ENCODE measurements at places on chromosomes 7 and 10.
A peak's percentile ranks its signal among the peaks of the same experiment; 100 is the strongest.

GRCh38 chr7:155745737-155746136 lies 66.5 kb downstream of the SHH start:
- DNase-seq, result no peak

DNA sequence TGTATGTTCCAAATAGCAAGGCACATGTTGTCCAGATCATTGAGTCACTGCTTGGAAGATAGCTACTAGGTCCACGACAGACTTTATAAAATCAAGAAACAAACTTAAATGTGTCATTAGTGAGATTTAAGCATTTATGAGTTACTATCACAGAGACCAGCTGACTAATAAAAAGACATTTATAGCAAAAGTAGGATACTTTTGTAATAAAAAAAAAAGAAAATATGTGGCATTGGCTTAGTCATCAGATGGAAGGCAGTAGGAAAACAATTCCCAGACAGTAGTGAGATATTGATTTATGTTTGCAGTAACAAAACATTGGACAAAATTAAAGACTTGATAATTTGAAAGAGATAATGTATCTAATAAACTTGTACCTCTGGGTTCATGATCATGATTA lies 881.0 kb upstream of the LRRN3 start:
- no peak for DNase-seq

- DNase-seq, result no peak
Measured at GRCh38 chr7:7596176-7596575, 29.5 kb downstream of the MIOS start.

- no peak for DNase-seq
Measured at GRCh38 chr7:76095908-76096307, 48.0 kb downstream of the MDH2 start.

DNA sequence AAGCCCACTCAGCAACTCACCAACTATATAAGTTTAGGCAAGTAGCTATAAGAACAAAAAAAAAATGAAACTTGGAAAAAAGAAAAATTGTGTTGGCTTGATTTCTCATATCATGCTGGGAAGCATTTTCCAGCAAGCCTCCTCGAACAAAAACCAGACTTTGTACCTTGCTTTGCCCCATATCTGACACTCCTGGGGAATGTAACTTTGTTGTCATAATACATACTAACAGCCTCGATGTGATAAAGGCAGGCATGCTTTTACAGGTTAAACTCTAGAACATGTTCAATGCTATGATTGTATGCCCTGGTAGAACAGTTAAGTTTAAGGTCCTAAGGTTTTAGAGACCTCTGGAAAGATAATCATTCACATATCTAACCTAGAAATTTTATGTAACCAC lies 11.6 kb downstream of the CFAP43 start:
- no peak for DNase-seq

DNA sequence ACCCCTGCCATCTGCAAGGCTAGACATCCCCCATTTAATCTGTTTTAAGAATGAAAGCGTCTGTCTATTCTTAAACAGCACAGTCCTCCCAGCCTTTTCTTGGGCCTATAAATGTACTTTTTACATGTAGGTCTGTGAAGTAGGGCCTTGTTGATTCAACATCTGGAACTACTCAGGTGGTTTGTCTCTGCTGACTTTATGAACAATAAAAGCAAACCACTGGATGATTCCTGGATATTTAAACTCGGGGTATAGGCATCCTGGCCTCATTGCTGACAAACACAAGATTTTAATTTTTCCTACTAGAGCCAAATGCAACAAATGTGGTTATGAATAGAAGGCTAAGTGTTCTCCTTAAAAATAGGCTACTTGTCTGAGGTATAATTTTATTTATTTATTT lies 198.3 kb downstream of the WDR11 start:
- no peak for DNase-seq

DNA sequence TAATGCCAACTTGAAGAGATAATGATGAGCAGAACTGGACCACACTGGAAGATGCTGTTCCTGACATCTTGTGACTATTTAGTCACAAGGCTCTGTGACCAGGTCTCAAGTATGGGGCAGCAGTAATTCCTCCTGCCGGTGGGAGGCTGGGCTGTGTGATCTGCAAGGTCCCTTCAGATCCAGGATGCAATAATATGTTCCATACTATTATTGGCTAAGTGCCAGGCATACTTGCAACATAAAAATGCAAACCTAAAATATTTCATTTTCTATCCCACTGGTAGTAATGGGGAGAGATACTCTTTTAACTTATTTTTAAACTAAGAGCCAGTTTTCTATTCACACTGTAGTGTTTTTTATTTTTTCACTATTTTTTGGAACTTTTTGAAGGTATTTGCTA lies 171.5 kb downstream of the CYP26A1 start:
- no peak for DNase-seq

- DNase-seq, result no peak
Measured at GRCh38 chr10:128912568-128913311, 554.3 kb upstream of the MGMT start.

GRCh38 chr10:124646483-124647352 lies 97.5 kb downstream of the FAM53B start:
- no peak for DNase-seq

GRCh38 chr10:61635932-61636331 lies 26.8 kb upstream of the CABCOCO1 start:
- no peak for DNase-seq

DNA sequence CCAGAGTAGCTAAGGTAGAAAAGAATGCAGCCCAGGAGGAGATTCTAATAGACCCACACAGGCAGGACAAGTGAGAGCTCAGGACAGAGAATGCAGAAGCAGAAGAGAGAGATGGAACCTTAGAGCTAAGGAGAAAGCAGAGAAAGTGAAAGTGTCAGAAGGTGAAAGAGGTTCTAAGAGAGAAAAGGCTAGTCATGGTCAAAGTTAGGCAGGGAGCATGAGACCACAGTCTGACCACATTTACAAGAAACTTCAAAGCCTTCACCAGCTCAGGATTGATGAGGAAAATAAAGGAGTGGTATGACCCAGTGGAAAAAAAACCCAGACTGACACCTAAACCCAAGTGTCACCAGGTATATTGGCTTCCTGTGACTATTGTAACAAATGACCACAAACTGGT lies 131.8 kb upstream of the WDR11 start:
- no peak for DNase-seq

DNA sequence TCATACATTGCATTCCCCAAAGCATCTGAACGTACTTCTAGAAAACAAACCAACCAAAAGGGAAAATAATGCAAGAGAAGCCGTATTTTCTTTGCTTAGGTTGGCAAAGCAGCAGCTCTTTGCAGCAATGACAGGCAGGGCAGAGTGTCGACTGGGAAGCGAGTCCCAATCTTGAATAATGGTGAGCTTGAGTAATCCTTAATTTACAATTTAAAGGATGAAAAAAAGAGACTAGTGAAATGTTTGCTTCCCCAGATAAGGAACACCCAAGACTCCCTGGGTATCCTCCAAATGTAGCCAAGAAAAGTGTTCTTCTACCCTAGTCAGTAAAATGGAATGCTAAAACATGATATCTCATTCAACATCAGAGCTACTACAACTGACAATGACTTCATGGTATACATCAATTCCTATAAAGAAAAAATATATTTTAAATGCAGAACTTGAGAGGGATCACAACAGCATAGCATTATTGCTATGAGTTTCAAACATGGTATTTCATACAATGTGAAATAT lies 32.0 kb downstream of the GPAM start:
- no peak for DNase-seq

GRCh38 chr7:2559283-2559950 lies 638 bp downstream of the IQCE start:
- DNase-seq, result peak; percentile 47

DNA sequence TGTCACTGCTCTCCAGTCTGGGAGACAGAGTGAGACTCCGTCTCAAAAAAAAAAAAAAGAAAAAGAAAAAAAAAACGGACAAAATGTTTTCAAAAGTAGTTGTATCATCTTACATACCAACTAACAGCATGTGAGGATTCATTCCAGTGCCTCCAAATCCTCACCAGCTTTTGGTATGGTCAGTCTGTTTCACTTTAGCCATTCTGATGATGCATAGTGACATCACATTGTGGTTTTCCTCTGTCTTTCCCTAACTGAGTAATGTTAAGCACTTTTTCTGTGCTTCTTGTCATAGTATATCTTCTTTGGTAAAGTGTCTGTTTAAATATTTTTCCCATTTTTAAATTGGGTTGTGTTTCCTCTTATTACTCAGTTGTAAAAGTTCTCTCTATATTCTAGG lies 251.4 kb upstream of the CTBP2 start:
- no peak for DNase-seq

- DNase-seq, result no peak
Measured at GRCh38 chr7:16839646-16840045, 34.8 kb upstream of the AGR2 start.

DNA sequence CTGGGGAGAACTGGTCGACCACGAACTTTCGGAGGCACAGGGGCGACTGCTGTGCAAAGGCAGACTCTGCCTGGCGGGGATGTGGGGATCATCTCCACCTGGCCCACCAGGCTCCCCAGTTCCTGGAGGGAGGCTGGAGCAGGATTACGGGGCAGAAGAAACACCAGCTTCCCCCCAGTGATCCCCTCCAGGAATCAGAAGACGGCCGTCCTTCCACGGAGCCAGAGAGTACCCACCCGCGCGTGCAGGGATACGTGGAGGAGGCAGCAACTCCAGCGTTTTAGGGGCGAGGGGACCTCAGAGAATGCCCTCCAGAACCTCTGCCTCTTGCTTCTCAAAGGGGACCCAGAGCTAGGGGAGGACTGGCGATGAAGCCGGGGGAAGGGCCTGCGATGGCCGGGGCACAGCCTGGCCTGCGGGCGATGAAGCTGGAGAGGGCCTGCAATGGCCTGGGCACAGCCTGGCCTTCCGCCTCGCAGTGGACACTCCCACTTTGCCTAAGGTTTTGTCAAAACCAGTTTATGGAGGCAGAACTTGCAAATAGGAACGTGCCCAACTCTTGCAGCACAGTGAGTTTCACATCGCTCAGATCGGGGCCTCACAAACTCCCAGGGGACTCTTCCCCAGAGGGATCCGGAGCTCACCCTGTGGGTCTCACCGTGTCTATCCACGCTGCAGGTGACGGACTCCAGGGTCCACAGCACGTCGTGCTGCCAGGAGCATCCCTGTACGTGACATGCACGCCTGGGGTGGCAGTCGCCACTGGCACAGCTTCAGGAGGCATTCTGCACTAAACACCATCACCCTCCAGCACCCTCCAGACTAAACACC lies 77.9 kb upstream of the PDGFA start:
- no peak for DNase-seq

DNA sequence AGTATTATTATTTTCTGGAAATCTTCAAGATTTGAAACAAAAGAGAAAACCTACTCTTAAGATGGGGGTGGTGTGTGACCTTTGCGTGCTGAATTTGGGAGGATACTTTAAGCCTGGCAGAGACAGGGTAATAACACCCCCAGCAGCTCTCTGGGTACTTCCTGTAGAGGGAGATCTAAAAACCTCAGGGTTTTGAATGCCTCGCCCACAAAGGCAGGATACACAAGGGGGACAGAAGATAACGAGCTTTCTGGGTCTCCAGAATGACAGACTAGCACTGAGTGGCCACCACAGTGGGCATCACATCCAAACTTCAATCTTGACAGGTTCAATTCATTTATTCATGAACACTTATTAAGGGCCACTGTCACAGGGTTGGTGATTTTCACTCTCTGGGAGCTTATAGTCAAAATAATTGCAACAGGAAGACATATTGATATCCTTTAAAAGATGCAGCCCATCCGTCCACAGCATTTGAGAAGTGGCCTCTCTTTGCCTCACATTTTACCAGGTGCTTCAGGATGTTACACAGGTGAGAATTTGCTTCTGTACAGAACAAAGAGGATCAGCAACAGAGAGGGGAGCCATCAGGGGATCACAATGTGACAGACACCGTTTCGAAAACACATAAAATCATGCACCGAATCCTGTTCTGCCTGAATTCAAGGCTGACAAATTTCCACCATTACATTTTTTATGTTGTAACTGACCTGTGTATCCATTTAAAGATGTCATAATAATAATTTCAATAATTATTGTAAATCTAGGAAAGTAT lies 14.3 kb downstream of the CPA1 start:
- DNase-seq, result no peak

DNA sequence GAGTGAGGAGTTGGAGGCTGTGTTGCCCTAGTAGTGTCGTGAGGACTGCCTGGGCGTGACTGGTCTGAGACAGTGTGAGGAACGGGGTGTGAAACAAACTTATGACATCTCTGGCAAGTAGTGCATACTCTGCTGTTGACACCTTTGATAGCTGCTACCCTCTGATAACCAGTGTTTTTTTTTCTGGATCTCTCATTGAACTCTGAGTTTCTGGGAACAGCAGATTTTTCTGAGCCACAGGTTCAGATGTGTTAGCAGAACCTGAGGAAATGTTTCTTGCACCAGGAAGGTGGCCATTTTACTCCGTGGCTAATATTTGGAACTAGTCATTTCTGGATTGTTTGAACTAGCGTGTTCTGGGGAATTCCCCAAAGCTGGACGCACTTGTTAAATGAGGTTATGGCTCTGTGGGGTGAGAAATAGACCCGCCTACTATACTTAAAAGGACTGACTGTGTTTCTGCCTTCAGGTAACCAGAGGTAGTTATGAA lies 52.9 kb downstream of the AUTS2 start:
- DNase-seq, result no peak

DNA sequence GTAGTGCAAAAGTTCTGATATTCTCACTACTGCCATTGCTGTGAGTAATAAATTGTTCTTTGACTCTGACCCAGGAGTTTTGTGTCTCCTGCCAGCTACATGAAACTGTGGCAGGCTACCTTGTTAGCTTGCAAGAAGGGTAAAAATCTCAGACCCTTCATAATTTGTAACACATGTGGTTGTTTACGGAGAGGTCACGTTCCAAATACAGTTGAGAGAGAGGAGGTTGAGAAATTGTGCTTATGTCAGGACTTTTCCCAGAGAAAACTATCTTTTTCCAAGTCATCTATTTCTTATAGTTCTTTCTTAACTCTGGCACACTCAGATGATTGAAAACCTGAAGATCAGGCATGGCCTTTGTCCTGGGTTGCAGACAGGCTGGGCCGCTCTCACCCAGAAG lies 114.4 kb upstream of the SVIL start:
- DNase-seq, result no peak

DNA sequence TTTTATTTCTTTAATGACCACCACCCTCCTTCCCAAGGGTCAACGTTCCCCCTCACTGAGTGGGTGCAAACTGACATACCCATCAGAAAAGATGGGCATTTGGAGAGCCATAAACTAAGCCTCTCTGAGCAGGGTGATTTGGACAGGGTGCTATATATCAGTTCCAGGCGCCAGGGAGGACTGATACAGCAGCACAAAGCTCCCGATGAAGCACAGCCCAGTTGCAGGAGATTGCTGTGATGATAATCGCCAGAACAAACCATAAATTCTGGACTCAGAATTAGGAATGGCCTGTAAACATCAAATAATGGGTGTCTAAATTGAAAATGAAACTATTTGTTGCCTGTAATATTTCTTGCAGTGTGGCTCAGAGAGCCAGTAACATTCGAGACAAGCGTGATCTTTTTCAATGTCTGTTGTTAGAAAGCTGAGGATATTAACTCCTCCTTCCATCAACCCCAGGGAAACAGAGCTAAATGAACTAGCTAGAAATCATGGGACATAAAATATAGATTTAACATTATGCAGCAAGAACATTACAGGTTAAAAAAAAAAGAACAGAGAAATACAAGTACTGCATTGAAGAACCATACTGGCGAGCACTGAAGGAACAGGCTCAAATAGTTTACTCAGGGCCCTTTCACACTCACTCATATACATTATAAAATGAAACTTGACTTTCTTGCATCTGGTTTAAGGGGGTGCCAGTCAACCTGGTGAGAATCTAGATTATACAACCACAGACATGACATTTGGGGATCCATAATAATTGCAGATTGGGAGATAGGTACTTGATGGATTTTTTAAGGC lies 137.5 kb upstream of the LRRTM3 start:
- no peak for DNase-seq

Data from SHP77 (cell line).